HFFc6 (cell line): ENCODE measurements at places on chromosomes 4 and X. TPM values are rescaled to one million over a fixed set of nuclear protein-coding genes. Genes with fewer than 3 reads are reported as not detected.
A peak's percentile ranks its signal among the peaks of the same experiment; 100 is the strongest.

FMR1NB gene
- not detected in 3 replicates for total RNA-seq

PDHA1 gene
- 158 to 167 TPM (median 161 TPM) in 3 replicates for total RNA-seq

MUC7 gene
- total RNA-seq = not detected in 3 replicates

COL4A5 gene
- 6.1 and 8.4 TPM in 2 replicates for total RNA-seq

WDFY3 gene
- total RNA-seq = 52.6 to 57.3 TPM (median 55.5 TPM) in 3 replicates

TEX11 gene
- total RNA-seq = not detected in 3 replicates

AVPR2 gene
- not detected in 3 replicates for total RNA-seq

GRCh38 chrX:49610718-49611310, 12.0 kb downstream of the GAGE1 start:
- H3K4me3 ChIP-seq = no peak overlapping the region
- H3K27me3 ChIP-seq = no peaks in the 10 kb centered on the region; the same call in 1 of the 2 replicates
- H3K4me1 ChIP-seq = no peaks in the 10 kb centered on the region
- DNase-seq = no peak

DNA sequence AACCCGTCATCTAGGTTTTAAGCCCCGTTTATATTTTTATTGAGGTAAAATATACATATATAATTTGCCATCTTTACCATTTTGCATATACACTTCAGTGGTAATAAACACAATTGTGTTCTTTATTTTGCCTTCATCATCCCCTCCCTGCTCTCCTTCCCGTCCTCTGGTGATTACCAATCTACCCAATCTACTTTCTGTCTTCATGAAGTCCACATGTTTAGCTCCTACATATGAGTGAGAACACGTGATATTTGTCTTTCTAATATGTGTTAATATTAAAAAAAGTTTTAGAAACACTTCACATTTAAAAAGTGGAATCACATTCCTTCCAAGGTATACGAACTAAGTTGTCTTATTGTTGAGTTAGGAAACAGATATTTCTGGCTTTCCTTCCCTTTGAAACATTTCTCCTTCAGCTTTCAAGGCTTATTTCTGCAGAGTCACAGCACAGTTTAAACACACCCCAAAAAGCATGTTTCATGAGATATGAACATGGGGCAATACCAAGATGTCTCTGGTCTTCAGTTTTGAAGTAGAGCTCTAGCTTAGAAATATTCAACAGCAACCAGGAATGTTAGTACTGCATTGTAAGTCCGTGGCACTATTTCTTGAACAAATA, 35.9 kb downstream of the GYPA start:
- H3K27me3 ChIP-seq = no peaks in the 10 kb centered on the region; the same call in none of the 2 replicates
- no peaks in the 10 kb centered on the region for H3K36me3 ChIP-seq
- H3K4me3 ChIP-seq = no peak overlapping the region
- DNase-seq = no peak
- no peak overlapping the region for H3K27ac ChIP-seq

GRCh38 chr4:101501421-101501820, 154.1 kb upstream of the PPP3CA start:
- H3K27ac ChIP-seq = no peak overlapping the region
- H3K4me1 ChIP-seq = no peaks in the 10 kb centered on the region
- H3K27me3 ChIP-seq = no peaks in the 10 kb centered on the region; the same call in 1 of the 2 replicates
- no peaks in the 10 kb centered on the region for H3K36me3 ChIP-seq

GRCh38 chr4:93174598-93174997, 654.0 kb upstream of the ATOH1 start:
- no peaks in the 10 kb centered on the region for H3K36me3 ChIP-seq
- DNase-seq = no peak
- H3K27ac ChIP-seq = no peak overlapping the region
- no peak overlapping the region for H3K4me3 ChIP-seq
- H3K27me3 ChIP-seq = no peaks in the 10 kb centered on the region

GRCh38 chr4:109044431-109044830, 258.0 kb downstream of the COL25A1 start:
- DNase-seq = no peak
- no peak overlapping the region for H3K27ac ChIP-seq
- no peaks in the 10 kb centered on the region for H3K27me3 ChIP-seq

DNA sequence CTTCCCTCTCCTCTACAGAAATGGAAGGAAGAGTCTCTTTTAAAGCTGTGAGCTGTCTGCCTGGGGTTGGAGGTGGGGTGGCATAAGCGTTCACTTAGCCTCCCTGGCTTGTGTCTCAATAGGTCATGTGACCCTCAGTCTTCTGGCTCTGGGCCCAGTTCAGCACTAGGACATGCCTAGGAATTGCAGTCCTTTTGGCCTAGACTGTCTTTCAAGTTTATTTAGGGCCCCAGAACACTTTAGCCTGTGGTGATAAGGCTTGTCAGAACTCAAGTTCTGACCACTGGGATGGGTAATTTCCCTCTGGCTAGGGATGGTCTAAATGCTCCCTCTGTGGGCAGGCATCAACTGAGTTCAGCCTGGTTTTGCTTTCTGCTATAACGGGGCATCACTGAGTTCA, 34.3 kb upstream of the ARMCX4 start:
- peak overlapping the region; percentile 69; the same call in 1 of the 2 replicates for H3K4me3 ChIP-seq
- peaks cover 12% of the 10 kb centered on the region for H3K36me3 ChIP-seq
- peak; percentile 64 for DNase-seq
- H3K27me3 ChIP-seq = no peaks in the 10 kb centered on the region
- H3K27ac ChIP-seq = peak overlapping the region; percentile 88

GRCh38 chr4:821181-821591, 4.7 kb downstream of the CPLX1 start:
- peaks cover 23% of the 10 kb centered on the region for H3K27me3 ChIP-seq
- H3K4me3 ChIP-seq = no peak overlapping the region
- H3K27ac ChIP-seq = no peak overlapping the region
- no peak for DNase-seq
- H3K4me1 ChIP-seq = no peaks in the 10 kb centered on the region

GRCh38 chr4:185424905-185425646, 688 bp downstream of the UFSP2 start:
- peaks cover 5% of the 10 kb centered on the region; the same call in 1 of the 2 replicates for H3K36me3 ChIP-seq
- DNase-seq = no peak
- no peaks in the 10 kb centered on the region; the same call in 1 of the 2 replicates for H3K27me3 ChIP-seq
- H3K4me3 ChIP-seq = peak overlapping the region; percentile 90
- H3K4me1 ChIP-seq = peaks cover 37% of the 10 kb centered on the region

GRCh38 chrX:98795636-98796035, 1614.4 kb downstream of the PCDH19 start:
- peak overlapping the region; percentile 50; the same call in 1 of the 2 replicates for H3K4me3 ChIP-seq
- peak overlapping the region; percentile 70; the same call in 1 of the 2 replicates for H3K27ac ChIP-seq
- H3K36me3 ChIP-seq = no peaks in the 10 kb centered on the region

GRCh38 chrX:85018471-85018870, 14.8 kb downstream of the APOOL start:
- no peak for DNase-seq
- no peak overlapping the region for H3K27ac ChIP-seq
- H3K27me3 ChIP-seq = no peaks in the 10 kb centered on the region
- H3K4me1 ChIP-seq = peaks cover 13% of the 10 kb centered on the region

- H3K27ac ChIP-seq = peak within 1 kb of the TSS; percentile 75
- DNase-seq = peak; percentile 27
- peaks cover 2% of the 10 kb centered on the region for H3K27me3 ChIP-seq
- peak within 1 kb of the TSS; percentile 91 for H3K4me3 ChIP-seq
Measured at GRCh38 chrX:48508400-48509244, at the start of gene PORCN. TSS of gene PORCN (plus strand) at chrX:48508992. CDS start at chrX:48509821, 829 bp downstream.
